ENCODE measurements at places on chromosomes 1 and 21.

DNA sequence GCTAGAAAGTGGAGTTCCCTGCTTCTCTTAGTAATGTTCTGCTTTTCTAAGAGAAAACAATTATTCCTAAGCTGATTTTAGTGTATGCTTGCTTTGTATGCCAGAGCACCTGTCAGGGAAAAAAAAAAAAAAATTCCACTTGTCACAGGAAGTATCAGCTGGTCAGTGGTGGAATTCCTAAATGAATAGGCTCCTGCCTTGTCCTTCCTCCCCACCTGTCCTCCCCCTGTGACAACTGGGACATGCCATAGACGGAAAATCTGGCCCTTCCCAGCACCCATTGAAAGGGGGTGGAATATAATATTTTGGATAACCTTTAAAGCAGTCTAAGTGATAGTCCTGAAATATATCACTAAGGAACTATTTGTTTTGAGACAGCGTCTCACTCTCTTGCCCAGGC lies 10.8 kb downstream of the FNDC5 start:
- DNase-seq: no peak

- DNase-seq: no peak
These were observed 86.7 kb upstream of the MARK1 start for GRCh38 chr1:220441211-220441610.

- no peak for DNase-seq
These were observed 398.8 kb downstream of the TGFB2 start for GRCh38 chr1:218743861-218744505.

DNA sequence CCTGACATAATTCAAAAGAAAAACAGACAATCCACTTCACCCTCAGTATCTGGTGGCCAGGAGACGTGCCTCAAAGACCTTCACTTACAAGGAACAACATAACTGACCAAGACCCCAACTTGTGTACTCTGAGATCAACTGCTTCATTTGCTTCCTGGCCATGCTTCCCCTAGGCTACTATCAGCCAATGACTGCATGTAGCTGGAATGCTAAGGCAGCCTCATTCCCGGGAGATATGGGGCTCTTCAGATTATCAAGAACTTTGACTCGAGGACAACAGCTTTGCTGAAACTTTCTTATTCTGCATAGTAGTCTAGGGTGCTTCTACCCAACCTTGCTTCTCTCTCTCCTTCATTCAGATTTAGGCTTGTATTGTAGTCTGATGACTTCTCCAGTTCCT lies 11.7 kb upstream of the UCK2 start:
- no peak for DNase-seq

- DNase-seq: no peak
These were observed 445.3 kb downstream of the RWDD3 start for GRCh38 chr1:95679262-95679661.

GRCh38 chr1:108893141-108893530 lies 16.4 kb downstream of the GPSM2 start:
- no peak for DNase-seq

- DNase-seq: no peak
These were observed 11.4 kb downstream of the THBS3 start for GRCh38 chr1:155196103-155196892.

- no peak for DNase-seq
These were observed 57.1 kb upstream of the COX20 start for GRCh38 chr1:244778344-244778743.

DNA sequence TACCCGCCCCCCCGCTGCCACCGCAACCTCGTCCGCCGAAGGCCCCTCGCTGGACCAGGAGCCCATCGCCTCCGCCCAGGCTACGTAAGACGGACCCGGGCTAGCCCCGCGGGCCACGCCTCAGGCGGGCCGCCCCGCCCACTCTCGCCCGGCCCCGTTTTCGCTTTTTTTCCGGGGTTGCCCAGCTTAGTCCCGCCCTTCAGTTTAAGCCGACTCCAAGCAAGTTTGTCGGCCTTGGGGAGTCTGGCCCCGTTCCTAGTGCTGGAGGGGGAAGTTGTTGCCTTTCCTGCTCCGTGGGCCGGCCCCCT lies 3.0 kb downstream of the RUSC1 start:
- peak; percentile 72 for DNase-seq

DNA sequence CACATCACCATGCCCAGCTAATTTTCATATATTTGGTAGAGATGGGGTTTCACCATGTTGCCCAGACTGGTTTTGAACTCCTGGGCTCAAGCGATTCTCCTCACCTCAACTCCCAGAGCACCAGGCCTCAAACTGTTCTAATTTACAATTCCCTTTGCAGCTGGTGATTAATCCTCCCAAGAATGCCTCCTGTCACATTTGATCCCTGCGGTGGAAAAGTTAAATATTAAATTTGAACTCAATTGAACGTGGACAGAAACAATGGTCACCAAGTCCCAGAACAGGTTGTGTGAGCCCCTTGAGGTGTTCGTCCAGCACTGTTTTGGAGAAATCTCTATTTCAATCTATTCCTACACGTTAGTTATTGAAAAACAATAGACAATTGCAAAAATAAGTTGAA lies 2.0 kb upstream of the ANKRD35 start:
- no peak for DNase-seq

DNA sequence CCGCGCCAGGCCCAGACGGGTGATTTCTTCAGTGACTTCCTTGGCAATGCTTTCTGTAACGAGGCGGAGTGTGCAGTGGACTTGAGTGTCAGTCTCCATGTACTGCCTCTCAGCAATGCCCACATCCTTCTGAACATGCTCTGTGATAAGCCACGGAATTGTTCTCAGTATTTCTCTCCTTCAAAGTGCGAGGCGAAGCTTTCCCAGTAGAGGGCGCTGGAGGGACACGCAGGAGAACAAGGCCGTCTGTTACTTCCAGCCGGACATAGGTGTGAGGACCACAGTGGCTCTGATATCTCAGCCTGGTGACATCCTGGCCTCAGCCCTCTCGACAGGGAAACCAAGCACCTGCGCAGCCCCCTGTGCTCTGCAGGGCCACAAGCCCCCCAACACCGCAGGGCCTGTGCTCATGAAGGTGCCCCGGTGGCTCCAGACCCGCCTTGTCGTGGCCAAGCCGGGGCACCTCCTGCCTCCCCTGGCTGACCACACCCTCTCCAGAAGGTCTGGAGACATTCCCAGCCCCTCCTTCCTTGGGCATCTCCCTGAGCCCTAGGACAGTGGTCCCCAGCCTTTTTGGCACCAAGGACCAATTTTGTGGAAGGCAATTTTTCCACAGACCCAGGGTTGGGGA lies 46.1 kb upstream of the BACE2 start:
- peak; percentile 52 for DNase-seq

DNA sequence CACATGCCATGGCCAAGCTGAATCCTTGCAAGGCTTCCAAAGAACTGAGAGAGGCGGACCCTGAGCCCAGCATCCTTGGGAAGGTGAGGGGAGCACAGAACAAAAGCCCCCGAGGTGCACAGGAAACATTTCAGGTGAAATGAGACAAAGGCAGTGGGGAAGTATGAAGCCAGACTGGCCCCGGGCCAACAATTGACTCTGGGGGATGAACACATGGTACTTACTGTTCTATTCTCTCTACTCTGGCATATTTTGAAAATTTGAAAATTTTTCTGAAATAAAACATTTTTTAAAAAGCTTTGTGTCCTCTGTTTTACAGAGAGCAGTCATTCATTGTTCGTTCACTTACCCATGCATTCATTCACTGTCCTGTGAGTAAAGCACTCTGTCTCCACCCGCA lies 77.7 kb downstream of the GRIK3 start:
- DNase-seq: no peak

DNA sequence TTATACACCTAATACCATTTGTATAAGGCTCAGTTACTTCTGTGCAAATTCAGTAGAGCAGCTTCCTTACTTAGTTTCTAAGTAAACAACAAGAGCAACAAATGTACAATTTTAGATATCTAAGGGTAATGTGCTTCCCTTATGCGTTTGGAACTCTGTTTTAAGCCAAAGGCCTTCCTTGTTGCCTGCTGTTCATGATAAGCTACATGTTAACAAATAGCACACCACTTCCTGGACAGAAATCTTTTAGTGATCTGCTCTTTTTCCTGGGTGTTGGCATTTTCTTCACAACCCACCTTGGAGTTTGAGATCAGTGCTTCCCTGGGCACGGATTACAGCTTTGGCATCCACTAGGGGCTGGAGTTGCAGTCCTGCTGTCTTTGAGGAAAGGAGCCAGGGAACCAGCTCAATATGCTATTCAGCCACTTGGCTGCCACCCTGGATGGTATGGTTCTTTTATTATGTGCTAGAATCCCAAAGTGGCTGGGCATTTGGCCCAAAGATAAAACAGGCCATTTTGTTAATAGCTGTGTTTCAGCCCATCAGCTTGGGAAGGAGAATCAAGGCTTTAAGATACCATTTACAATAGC lies 55.6 kb upstream of the ADAR start:
- DNase-seq: no peak

GRCh38 chr1:84347271-84347931 lies 45.9 kb downstream of the SAMD13 start:
- DNase-seq: no peak

GRCh38 chr1:5725406-5725805 lies 266.8 kb downstream of the NPHP4 start:
- no peak for DNase-seq

DNA sequence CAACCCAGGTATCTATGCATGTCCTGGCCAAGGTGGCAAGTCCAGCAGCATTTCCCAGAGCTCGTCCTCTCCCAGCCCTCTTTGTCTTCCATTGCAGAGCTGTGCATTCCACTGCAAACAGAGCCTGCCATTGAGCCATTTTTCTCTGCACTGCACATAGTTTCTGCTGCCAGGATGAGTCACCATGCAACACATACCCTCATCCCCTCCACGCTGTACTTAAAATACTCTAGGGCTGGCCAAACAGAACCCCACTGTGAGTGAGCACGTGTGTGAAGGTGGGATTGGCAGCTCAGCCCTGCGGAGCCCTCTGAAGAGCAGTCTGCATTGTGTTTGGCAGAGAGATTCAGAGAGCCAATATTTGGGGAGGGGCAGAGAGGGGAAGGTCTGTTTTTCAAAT lies 3.9 kb upstream of the ATP1B1 start:
- no peak for DNase-seq

DNA sequence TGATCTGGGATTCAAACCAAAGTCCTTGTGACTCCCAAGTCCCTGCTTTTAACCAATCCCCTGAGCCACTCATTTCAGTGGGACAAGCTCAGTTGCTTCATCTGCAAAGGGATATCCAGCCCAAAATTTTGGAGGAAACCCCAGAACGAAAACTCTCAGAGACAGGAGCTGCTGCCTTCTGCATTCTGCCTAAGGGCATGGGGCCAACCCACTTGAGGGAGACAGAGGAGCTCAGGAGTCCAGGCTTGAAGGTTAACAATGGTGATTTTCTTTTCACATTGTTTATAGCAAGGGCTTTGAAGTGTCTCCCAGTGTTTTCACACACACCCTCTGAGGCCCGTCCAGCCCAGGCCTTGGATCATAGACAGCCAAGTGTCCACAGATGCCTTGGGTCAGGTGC lies 148.1 kb upstream of the CTTNBP2NL start:
- DNase-seq: no peak

- DNase-seq: no peak
These were observed 9.9 kb downstream of the PHLDA3 start for GRCh38 chr1:201459052-201459451.

- no peak for DNase-seq
These were observed 278.9 kb downstream of the ADGRL2 start for GRCh38 chr1:82079607-82080006.

- no peak for DNase-seq
These were observed 14.7 kb upstream of the SPOCD1 start for GRCh38 chr1:31830511-31830910.

DNA sequence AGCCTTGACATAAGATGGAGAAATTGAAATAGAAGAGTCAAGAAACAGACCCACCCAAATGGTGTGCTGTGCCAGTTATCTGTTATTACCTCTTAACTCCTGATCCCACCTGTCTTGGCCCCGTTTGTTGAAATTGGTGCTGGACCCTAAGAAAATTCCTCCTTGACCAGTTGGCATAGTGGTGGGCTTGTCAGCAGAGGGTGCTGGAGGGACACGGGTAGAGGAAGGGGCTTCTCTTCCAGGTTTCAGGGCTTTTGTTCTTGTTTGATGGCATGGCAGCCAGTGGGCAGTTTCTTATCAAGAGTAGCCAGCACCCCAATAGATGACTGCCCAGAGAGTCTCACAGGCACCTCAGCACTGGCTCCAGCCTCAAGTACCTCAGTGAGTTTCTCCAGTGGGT lies 51.6 kb downstream of the PCBP3 start:
- no peak for DNase-seq

DNA sequence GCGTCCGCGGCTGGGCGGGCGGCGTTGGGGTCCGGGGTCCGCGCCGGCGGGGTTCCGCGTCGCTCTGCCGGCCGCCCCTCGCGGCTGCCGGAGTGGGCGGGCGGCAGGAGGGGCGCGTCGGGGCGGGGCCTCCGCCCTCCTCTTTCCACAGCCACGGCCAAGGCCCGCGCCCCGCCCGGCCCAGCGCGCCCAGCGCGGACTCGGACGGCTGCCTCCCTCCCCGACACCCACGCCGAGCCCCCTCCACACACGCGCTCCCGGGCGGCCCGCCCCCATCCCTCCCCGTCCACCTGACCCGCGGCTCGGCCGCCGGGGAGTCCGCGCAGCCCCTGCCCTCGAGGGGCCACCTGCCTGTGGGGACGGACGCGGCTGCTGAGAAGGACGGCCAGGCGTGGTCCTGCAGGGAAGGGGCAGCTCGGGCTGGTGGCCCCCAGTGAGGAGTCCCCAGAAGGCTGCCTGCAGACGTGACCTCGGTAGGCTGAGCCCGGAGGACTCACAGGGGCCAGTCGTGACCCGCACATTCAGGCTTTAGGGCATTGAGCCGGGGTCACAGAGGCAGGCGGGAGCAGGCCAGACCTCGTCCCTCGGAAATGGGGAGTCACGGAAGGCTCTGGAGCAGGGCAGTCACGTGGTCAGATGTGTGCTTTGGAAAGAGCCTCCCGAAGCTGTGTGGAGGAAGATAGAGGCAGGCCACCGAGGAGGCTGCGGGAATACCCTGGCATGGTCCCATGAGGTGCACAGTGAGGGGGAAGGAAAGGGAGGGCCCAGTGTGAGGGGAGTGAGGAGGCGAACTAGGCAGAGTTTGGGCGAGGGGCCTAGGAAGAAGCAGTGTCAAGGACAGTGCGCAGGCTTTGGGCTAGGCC lies at the start of gene COL8A2:
TSS of gene COL8A2 (minus strand) at position 94 of the 863 bp plus-strand sequence. CDS start 24,980 bp downstream, outside the sequence.
- DNase-seq: no peak

DNA sequence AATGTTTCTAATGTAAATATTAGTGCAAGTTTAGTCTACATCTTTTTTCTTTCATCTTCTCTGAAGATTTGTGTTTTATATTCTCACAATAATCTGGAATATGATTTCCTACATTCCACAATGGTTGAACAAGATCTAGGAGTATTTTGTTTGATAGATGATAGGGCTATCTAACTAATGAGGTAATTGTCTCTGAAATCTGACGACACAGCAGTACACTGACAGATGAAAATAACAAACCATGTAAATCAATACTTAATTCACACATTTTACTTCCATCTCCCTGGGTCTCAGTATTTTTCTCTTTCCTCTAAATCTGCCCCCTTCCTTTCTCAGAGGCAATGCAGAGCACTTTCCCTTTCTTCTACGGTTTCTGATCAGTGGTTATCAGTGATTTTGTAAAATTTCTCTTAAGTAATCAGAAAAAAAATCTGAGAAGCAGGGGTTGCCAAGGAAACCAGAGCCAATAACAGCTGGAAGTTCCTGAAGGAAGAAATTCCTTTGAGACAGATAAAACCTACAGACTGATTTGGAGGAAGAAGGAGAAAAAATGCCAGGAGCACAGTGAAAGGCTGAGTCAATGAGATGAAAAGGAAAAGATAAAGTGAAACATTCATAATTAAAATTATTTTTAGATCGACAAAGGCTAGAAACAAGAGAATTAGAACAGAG lies 7.3 kb upstream of the ANKRD13C start:
- DNase-seq: no peak
